ENCODE measurements at places on chromosomes 16 and 17. TPM values are rescaled to one million over a fixed set of nuclear protein-coding genes. Genes with fewer than 3 reads are reported as not detected.

The UBB gene
- 2,378 TPM for total RNA-seq

The C1QTNF8 gene
- total RNA-seq, result 0.27 TPM

The HYDIN gene
- total RNA-seq, result not detected

The MT1H gene
- total RNA-seq, result not detected

The BIRC5 gene
- total RNA-seq, result 140 TPM

The NAA38 gene
- 103 TPM for total RNA-seq

The NPIPB12 gene
- 41.0 TPM for total RNA-seq

The PRR35 gene
- not detected for total RNA-seq

The GLIS2 gene
- 18.2 TPM for total RNA-seq

The RHBDL1 gene
- 12.7 TPM for total RNA-seq

The TOM1L1 gene
- total RNA-seq, result 70.8 TPM

The CASKIN2 gene
- total RNA-seq, result 38.4 TPM

The KRTAP9-1 gene
- not detected for total RNA-seq

The LDAF1 gene
- 30.0 TPM for total RNA-seq

The MT1A gene
- not detected for total RNA-seq

The GAST gene
- not detected for total RNA-seq

The UMOD gene
- total RNA-seq, result not detected

The HS3ST3B1 gene
- 2.4 TPM for total RNA-seq

The FAM171A2 gene
- 18.0 TPM for total RNA-seq

The TNS4 gene
- total RNA-seq, result 36.6 TPM

The ZSCAN10 gene
- total RNA-seq, result 0.76 TPM

The TPSG1 gene
- total RNA-seq, result not detected

The SLC35G6 gene
- not detected for total RNA-seq

The IL21R gene
- total RNA-seq, result 1.2 TPM

The TNFRSF17 gene
- total RNA-seq, result not detected

The SEPTIN1 gene
- total RNA-seq, result 3.4 TPM

The KCNJ12 gene
- total RNA-seq, result 5.8 TPM

Data from HCT116 (cell line).